A549 (cell line): ENCODE measurements at places on chromosomes 5 and 9.

DNA sequence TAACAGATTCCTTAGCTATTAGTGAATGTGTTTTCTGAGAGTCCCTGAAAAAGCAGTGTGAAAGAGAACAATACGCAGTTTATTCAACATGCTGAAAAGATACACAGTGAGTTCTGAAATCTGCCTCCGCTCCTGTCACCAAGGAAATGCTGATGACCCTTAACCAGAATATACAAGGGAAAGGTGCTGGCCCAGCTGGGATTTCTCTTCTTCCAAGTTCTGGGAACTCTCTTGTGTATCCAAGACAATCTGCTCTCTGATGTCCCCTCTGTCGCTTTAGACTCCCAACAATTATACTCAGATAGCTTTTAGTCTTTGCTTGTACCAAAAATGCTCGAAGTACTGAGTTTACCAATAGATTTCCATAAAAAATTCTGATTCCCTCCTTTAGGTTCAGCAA, 214.9 kb downstream of the TMEM167A start:
- no peak for DNase-seq

DNA sequence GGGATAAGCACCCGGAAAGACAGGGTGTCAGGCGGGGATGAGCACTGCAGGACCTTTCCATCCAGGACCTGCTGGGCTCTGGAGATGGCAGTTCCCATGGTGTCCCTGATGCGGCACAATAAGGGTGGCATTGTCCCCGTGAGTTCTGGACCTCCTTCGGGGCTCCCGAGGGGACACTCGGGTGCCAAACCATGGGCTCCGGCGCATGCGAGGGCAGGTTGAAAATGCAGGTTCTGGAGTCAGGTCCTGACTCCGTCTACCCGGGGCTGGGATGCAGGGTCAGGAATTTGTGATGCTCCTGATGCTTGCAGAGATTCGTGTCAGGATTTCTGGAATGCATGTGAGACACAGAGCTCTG, 682 bp downstream of the FCN2 start:
- DNase-seq, result no peak

- DNase-seq, result no peak
These were observed 417.7 kb downstream of the PSAT1 start for GRCh38 chr9:78714576-78714975.

DNA sequence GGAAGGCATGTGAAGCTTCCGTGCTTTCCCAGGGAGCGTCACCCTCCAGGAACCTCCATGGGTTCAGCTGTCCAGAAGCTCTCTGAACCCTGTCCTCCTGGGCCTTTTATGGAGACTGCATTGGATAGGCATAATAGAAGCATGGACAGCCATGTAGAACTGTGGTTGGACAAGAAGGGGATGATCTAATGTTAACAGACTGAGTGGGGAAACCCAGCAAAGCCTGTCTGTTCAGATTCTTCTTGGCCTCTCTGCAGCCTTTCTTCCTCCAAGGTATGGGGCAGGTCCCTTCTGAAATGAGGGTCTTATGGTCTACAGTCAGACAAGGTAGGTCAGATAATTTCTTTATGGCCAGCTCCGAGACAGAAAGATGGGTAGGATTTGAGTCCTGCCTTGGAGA, 59.1 kb upstream of the CTNNA1 start:
- no peak for DNase-seq

- no peak for DNase-seq
These were observed 2.0 kb upstream of the URM1 start for GRCh38 chr9:128369024-128369706.

DNA sequence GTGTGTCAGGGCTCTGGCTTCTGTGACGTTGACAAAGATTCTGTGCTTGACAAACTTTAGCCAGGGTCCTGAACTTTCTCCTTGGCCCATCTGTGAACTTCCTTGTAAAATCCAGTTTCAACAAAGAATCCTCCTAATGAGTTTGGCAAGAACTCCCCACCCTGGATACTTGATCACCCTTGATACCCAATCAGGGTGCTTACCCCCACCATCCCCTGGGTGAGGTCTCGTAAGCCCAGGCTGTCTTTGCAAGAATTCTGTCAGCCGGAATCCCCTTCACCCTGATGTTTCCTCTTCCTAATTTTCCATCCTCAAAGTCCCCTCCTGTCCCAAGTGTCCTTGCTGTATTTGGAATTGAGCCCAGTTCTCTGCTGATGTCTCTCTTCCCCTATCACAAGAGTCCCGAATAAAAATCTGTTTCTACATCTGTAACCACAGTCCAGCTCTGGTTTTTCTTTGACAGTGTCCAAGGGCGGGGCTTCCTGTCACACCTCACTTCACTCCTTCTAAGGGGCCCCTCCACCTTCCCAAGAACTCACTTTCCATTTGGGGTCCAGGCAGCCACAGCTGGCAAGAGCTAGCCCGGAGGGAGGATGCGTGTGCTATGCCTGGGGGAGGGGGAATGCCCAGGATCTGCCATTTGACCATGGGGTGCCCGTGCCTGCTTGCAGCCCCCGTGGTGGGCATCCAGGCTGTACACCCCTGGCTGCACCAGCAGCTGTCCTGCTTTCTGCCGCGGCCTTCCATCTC, 2.7 kb upstream of the CARD19 start:
- no peak for DNase-seq

DNA sequence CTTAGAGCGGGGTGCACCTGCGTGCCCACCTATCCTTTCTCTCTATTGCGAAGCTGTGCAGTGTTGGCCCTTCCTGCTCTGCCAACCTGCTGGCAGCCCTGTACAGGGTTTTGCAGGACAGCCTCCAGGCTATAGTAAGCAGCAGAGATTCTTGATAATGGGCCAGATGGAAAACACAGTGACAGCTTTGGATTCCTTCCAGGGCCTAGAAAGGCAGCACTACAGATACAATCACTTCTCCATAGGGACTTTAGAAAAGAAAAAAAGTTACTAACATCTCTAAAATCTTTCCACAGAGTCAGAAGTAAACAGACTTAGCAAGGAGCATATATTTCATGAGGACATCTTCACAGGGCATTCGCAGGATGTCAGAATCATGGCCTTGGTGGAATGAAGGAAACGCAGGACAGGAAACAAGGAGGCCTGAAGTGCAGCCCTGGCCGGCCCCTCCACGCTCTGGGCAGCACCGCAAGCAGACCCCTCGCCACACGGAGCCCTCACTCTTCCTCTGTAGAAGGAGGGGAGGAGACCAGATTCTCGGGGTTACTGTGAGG, 172.1 kb upstream of the GAS1 start:
- DNase-seq, result no peak

GRCh38 chr5:128773378-128773777, 191.9 kb upstream of the SLC27A6 start:
- no peak for DNase-seq

GRCh38 chr5:94784536-94785505, 166.4 kb downstream of the SLF1 start:
- DNase-seq, result no peak

DNA sequence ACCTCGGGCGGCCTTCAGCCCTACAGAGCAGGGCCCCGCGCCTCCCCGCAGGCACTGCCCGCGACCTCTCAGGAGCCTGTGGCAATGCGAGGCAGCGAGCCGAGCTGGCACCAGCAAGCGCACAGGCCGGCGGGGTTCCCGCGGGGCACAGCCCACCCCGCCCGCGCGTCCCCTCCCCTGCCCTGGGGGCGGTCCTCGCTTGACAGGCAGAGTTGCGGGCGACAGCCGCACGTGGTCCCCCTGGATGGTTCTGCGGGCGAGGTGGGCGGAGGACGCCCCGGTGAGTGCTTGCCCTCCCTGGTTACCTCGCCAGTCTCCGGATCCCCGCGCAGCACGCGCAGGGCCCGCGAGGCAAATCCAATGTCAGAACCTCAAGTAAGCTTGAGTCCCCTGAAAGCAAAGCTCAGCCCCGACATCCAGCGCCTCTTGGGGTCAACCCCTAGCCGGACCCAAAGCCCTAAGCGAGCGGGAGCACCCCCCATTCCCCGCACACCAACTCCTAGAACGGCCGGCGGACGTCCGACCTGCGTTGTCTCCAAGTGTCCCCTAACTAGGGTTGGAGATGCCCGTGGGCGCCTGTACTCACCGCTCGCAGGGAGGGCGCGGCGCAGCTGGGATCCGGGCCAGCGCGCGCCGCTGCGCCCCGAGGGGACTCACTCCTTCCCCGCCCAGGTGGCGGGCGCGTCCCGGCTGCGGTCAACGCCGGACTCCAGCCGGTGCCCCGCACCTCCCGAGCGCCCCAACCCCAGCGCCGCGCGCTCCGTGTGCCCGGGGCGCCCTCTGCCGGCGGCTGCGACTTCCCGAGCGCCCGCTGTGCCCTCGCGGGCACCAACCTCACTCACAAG, at the start of gene DRD1:
Gene DRD1 (minus strand): TSS at position 123 of the 845 bp plus-strand sequence. CDS start 1,083 bp downstream, outside the sequence.
- DNase-seq, result peak; percentile 50

DNA sequence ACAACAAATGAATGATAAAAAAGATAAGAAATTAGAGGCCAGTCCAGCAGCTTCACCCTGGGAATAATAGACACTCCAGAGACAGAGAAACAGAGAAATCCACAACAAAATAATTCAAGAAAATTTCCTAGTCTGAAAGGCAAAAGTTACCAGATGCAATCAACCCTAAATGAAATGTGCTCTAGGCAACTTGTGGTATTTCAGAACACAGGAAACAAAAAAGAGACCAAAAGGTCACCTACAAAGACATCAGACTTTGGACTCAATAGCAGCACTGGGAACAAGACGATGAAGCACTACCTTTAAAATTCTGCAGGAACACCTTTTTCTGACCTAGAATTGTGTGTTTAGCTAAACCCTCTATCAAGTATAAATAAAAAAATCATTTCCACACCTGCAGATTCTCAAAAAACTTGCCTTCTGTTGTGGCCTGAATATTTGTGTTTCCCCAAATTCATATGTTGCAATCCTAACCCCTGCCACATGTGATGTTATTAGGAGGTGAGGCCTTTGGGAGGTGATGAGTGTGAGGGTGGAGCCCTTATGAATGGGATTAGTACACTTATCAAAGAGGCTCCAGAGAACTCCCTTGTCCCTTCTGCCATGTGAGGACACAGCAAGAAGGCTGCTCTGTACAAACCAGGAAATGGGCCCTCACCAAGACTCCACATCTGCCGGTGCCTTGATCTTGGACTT, 5.9 kb upstream of the MAPK9 start:
- DNase-seq, result no peak

- no peak for DNase-seq
These were observed 221.3 kb upstream of the FTMT start for GRCh38 chr5:121630402-121630801.

GRCh38 chr5:136703706-136704105, 338.4 kb upstream of the TRPC7 start:
- DNase-seq, result no peak

GRCh38 chr5:5430136-5430535, 7.7 kb downstream of the ICE1 start:
- no peak for DNase-seq

DNA sequence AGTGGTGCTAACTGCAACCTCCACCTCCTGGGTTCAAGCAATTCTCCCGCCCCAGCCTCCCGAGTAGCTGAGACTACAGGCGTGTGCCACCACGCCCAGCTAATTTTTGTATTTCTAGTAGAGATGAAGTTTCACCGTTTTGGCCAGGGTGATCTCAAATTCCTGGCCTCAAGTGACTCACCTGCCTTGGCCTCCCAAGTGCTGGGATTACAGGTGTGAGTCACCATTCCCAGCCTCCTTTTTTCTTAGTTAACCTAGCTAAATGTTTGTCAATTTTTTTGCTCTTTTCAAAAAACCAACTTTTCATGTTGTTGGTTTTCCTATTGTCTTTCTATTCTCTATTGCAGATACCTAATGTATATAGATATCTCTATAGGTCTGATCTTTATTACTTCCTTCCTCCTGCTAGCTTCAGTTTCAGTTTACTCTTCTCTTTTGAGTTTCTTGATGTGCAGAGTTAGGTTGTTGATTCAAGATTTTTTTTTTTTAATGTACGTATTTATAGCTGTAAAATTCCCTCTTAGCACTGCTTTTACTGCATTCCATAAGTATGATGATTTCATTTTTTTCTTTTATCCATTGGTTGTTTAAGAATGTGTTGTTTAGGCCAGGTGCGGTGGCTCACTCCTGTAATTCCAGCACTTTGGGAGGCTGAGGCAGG, 32.9 kb downstream of the FGD3 start:
- no peak for DNase-seq

GRCh38 chr5:148333262-148333849, 2.0 kb upstream of the SPINK9 start:
- no peak for DNase-seq

DNA sequence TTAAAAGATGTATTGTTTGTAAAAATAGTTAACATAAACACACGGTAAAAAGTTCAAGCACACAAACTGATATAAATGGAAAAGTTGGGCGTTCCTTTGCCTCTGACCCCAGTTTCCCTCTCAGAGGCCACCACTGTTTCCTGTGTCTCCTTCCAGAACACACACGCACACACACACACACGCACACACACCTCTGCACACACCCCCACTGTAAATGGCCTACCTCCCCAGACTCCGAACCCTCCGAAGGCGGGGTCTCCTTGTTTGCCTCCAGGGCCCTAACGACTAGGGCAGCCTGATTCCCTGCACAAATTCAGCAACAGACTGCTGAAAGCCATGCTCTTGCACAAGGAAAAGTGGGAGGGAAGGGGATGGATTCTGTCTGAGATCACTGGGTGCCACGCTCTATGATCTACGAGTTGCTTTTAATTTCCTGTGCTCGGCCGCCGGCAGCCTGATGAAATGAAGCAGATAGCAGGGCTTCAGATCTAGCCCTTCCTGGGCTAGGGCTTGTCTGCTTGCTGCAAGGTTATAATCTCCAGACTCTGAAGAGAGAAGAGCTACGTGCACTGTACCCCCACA, 184.0 kb upstream of the IL12B start:
- DNase-seq, result no peak

GRCh38 chr9:68751556-68751955, 46.5 kb downstream of the PIP5K1B start:
- no peak for DNase-seq

DNA sequence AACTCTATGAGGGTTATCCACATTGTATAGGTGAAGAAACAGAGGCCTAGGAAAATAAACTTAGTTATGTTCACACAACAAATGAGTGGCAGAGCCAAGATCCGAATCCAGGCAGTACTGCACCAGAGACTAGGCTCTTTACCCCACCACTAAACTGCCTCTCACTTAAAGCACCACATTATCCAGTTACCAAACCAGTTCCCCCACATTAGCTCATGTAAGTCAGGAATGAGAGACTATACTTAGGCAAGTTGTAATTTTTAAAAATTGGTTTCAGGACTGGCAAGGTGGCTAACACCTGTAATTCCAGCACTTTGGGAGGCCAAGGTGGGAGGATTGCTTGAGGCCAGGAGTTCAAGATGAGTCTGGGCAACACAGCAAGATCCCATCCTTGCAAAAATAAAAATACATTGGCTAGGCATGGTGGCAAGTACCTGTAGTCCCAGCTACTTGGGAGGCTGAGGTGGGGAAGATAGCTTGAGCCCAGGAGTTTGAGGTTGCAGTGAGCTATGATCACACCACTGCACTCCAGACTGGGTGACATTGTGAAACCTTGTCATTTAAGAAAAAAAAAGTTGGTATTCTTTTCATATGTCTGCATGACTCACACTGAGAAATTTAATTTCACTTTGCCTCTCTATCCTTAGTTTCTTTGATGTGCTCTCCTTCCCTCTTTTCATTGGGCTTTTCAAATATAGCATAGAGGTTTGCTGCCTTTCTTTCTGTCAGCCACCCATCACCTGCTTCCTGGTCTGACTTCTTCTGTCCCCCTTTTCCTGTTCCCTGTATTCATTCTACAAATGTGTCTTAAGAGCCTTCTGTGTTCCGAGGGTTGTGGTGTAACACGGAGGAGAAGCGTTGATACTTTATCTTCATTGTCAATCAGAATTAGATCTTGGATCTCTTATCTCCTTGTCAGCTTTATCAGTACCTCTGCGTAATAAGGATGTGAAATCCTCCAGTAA, 64.7 kb downstream of the ERMP1 start:
- DNase-seq, result no peak
